ENCODE measurements at places on chromosomes 1 and 21.

DNA sequence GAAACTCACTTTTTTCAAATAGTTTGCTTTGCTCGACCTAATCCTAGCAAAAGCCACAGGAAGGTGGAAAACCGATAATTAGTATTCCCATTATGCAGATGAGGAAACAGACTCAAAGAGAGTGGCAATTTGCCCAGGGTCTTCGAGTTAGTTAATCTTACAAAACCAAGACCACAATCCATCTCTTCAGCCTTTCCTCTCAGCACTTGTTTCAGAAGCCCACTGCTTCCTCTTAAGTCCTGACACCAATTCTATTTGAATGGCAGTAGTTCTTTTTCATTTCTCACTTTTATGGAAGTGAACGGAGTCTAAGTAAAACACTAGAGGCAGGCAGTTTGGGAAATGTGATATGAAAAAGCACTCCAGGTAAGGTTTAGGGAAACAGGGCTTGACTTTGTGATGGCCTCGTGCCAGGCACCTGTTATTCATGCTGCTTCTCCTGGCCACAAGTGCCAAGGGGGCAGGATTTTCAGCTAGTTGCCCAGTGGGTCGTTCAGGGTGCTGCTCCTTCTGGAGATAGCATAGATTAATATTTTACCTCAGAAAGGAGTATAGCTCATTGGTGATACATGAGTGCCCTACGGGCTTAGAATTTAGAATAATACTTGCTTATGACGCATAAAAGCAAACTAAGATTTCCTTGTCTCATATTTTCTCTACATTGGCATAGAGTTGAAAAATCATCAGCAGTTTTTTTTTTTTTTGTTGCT lies 76.6 kb upstream of the NRIP1 start:
- no peak for DNase-seq

DNA sequence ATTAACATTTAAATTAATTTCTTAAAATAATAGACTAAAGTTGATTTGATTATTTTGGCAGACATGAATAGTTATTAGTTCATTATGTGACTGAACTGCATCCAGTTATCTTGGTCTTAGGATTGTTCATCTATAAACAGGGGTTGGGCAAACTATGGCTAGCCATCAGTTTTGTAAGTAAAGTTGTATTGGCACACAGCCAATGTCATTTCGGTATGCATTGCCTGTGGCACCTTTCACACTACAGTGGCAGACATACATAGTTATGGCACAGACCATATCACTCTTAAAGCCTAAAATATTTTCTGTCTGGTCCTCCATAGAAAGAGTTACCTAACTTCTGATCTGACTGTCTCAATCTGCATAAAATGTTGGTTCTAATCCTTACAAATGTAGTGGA lies 27.2 kb downstream of the ADGRL2 start:
- DNase-seq: no peak

DNA sequence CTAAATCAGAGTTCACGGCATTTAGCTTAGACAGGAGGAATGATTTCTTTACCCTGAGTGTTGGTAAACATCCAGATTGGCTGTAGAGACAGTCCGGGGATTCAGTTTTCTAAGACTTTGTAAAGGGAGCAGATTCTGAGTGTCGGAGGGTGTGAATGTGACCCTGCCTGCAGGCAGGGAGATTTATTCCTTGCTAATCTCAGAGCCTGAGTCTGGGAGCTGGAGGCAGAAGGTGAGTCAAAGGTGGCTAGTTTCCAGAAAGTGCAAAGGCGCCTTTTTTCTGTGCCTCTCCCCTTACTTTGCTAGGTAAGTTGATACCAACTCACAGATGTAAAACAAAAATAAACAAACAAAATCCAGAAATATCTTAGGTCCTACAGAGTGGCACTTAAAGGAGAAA lies 11.7 kb downstream of the ATP1B1 start:
- DNase-seq: no peak

- no peak for DNase-seq
These were observed 1.6 kb upstream of the PTPN7 start for GRCh38 chr1:202162047-202162417.

DNA sequence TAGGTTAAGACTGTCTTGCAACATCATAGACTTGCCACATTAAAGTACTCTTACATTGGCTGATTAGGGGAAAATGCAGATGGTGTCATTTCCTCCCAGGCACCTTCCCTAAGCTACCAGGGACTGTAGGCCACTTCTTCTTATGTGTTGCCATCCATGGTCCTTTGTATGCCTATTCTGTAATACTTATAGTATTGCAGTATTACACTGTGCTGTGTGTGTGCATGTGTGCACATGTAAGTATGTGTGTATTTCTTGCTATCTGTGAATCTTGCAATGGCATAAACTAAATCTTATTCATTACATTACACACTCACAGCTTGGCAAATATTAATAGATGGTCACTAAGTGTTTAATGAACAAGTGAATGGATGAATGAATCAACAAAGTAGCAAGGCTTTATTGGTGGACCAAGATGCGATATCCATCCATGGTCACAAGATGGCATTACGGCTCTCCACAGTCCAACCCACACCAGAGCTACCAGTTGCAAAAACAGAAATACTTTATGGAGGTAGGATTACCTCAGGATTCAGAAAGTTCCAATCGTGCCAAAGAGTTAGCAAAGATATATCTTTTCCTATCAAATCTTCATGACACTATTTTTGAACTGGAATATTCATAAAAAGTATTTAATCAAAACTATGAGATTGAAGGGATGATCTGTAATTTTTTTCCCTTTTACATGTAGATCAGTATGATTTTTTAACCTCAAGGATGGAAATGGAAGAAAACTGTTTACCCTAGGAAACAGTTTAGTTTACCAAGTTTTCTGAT lies 160.2 kb downstream of the DENND1B start:
- no peak for DNase-seq

DNA sequence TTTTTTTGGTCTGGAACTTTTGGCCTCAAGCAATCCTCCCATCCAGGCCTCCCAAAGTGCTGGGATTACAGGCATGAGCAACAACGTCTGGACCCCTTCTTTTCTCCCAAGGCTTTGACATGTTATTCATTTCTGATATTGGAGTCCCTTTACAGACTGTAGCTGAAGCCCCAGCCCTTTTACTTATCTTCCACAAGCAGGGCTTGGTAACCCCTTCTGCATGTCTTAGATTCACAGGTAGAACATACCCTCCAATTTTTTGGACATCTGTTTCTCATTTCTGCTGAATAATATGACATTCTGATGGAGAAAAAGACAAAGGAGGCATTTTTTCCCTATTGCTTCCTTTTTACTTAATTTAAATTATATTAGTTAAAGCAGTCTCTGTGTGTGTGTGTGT lies 39.2 kb upstream of the RGS21 start:
- DNase-seq: no peak

GRCh38 chr1:110312188-110313121 lies 26.7 kb upstream of the RBM15 start:
- DNase-seq: peak; percentile 70

DNA sequence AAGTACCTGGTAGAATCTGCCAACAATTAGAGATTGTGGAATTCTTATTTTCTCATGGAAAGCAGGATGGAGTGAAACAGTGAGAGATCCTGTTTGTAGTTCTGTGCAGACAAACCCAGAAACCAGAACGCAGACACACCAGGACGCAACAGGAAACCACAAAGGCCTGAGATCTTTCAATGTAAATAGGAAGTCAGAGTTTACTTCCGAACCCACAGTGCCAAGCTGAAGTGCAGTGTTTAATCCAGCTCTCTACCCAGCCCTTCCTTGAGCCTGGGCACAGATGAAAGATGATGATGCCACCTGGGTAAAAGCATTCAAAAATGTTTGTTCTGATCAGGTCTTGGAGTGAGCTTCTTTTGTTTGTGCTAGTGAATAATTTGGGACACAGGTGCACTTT lies 244.2 kb upstream of the HOOK1 start:
- DNase-seq: no peak

DNA sequence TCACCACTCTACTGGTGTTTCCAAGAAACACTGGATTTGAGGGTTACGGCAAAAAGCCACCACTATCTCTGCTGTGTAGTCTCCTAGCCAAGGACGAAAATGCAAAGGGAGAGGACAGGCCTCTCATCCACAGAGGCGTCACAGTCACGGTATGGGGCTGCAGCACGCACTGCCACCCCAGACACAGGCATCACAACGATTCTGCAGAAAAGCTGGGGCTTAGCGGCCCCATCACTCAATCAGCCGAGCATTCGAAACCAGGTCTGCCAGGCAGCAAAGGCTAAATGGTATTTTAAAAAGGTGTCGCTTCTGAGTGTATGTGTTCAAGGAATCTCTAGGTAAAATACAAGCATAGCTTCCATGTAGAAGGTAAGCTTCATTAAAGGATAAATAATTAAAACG lies 1.4 kb downstream of the RIPK4 start:
- DNase-seq: no peak

GRCh38 chr1:172255223-172255560 lies 165.3 kb upstream of the C1orf105 start:
- no peak for DNase-seq

DNA sequence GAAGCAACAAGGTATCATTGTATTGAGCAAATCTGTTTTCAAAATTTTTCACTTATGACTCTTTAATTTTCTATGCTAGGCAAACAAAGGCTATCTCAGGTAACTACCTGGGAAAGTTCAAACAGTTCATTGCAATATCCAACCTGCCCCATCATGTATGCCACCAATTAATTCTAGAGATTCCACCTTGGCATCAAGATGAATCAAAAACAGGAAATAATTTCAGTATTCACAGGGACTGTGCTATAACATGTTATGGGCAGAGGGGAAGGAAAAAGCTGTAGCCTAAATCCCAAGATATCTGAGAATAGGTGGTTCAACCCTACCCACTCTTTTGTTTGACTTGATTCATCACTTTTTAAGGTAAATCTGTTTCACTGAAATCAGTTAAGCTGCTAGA lies 67.5 kb upstream of the SH3GLB1 start:
- no peak for DNase-seq
